Glomerular endothelial cell (primary cell): ENCODE measurements at places on chromosomes 7 and 10. TPM values are rescaled to one million over a fixed set of nuclear protein-coding genes. Genes with fewer than 3 reads are reported as not detected.

DNA sequence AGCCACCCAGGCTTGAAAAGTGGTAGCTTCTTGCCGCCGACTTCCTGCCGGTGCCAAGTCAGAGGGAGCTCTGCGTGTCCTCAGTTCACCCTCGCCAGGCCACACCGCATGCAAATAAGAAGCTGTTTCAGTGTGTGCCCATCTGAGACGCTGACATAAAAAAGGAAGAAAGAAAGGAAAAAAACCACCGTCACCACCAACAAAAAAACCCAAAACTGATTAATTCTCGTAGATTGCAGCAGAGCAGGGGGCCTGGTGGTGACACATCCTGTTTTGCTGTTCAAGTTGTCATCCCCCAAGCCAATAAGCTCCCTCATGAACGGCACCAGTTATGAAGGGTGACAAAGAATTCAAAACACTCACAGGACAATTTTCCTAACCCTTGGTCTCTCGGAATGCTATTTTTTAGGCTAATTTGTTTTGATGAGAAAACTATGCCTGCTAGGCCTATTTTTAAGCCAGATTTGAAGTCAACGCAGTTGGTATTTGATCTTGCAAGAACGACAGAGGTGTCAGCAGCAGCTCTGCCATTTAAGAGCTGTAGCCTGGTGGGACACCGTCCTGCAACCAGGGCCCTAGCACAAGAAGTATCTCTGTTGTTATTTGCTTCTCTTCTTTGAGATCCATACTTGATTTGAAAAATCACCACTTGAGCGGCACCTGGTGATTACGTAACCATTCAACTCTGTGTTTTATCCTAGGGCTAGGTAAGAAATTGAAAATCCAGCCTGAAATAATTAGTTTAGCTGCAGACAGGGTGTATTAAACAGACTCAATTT, 145.6 kb downstream of the PFKFB3 start:
- DNase-seq: no peak

GRCh38 chr7:54253036-54253373, 289.2 kb upstream of the VSTM2A start:
- DNase-seq: no peak

DNA sequence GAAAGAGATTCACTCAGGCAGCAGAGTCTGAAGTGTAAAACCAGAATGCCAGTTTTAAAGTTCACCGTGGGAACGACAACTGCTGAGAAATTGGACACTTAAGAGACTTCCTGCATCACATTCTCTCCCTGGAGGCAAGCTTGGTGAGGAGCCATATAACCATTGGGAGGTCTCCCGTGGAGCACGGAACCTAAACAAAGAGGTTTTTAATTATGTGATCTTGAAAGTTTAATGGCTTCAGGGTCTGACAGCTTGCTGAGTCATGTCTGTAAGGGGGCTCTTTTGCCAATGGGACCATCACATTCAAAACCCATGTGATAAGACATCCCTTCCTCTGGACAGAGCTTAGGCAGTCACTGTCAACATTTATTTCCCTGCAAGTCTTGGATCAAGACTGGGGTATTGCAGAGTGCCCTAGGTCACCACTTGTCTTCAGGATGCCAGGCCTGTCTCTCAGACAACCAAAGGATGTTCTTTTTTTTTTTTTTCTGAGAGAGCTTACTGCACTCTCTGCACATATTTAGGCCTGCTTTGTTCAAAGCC, 674.4 kb downstream of the TYW1 start:
- DNase-seq: no peak

GRCh38 chr7:30147785-30148184, 13.0 kb downstream of the MTURN start:
- no peak for DNase-seq

DNA sequence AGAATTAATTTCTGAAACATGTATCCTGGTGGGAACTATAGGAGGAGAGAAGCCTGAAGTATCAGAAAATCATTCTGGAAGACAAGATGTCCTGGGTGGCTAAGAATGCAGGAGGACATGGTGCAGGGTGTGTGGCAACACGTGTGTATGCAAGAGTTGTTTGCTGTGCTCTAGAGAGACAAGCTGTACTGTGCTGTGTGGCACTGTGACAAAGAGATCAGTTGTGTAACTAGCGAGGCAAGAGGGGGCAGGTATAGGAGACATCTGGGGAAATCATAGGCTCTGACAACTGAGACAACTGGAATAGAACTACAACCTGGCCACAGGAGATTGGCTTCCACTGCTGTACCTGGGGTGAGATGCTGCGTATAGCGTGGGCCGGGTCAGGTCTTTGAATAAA, 9.3 kb downstream of the ITGA8 start:
- DNase-seq: no peak

DNA sequence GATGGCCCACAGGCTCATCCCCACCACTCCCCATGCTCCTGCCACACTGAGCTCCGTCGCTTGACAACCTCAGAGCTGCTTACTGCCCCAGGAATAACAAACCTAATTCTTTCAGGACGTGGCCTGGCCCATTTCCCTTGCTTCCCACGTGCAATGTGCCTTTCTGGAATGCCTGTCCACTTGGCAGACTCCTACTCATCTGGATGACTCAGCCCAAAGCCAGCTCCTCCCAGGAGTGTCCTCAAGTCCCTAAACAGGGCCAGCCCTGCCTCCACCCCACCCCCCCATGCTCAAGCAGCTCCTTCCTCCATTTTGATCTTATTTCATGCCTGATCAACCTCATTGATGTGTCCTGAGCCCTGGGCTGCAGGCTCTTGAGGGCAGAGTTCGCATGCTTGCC, 164.9 kb upstream of the RNF32 start:
- DNase-seq: no peak

GRCh38 chr7:142477079-142477651, 219.3 kb upstream of the PRSS58 start:
- no peak for DNase-seq

DNA sequence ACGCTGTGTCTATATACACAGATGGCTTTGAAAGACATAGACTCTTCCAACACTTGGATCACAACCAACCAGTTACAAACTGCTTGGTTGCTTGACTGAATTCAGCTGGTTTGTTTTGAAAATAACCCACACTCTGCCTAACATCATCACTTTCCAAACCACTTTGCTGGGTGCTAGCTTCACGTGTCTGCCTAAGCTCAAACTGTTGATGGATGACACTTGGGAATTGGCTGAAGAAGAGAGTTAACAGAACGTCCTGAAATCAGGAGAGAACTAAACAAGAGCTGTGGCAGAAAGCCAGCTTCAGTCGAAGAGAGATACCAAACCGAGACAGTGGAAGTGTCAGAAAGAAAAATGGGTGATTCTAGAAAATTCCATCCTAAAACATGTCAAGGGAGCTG, 420.8 kb upstream of the AUTS2 start:
- DNase-seq: no peak

GRCh38 chr10:119834188-119834587, 38.5 kb downstream of the MCMBP start:
- no peak for DNase-seq

The TRAPPC14 gene
- 9.3 and 20.0 TPM in 2 replicates for total RNA-seq

The CDK5 gene
- 19.1 and 21.1 TPM in 2 replicates for total RNA-seq

The SHH gene
- total RNA-seq: 0.06 and 1.0 TPM in 2 replicates

The BAMBI gene
- total RNA-seq: 6.7 and 6.8 TPM in 2 replicates

The CLCN1 gene
- not detected in 2 replicates for total RNA-seq

The HPSE2 gene
- total RNA-seq: not detected in 2 replicates

The FOXL3 gene
- total RNA-seq: not detected in 2 replicates

The ASB10 gene
- not detected in 2 replicates for total RNA-seq

The NKX1-2 gene
- total RNA-seq: not detected in 2 replicates

The HABP2 gene
- total RNA-seq: 0.18 and 0.48 TPM in 2 replicates
